ENCODE measurements at places on chromosomes 12 and 14.

DNA sequence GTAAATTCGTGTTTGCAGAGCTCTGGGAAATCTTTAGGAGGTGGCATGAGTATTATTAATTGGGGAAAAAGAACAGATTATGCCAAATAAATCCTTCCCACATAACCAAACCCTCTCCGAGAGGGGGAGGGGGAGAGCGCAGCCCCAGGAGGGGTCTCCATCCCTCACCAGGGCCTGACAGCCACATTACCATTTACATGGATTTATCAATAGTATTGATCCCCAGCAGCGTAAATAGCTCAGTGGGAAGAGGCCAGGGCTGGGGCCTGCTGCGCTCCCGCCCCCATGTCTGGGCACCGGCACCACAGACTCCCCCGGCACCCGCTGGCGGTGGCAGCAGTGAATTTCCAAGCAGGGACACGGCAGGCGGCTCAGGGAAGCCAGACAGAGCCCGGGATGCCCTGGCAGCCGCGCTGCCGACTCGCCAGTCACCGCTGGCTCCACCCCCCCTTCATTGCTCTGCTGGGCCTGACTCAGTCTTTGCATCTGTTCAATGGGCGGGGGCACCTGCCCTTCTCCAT lies 2.4 kb downstream of the NCOR2 start:
- no peak for DNase-seq

DNA sequence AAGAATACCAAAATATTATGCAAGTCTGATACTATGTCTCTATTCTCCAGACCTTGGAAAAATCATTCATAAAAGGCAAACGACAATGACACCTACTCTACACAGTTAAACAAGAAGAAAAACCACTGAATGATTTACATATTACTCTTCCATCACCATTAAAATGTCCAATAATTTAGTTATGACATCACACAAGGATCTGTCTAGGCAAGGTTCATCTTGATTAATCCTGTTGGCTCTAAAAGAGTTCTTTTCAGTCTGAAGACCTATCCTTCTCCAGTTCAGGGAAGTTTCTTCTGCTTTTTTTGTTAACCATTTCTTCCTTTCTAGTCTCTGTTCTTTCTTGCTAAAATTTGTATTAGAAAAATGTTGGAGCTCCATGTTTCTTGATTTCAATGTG lies 64.0 kb downstream of the OSBPL8 start:
- DNase-seq, result no peak

- no peak for DNase-seq
Measured at GRCh38 chr12:105933671-105934665, 204.8 kb downstream of the NUAK1 start.

DNA sequence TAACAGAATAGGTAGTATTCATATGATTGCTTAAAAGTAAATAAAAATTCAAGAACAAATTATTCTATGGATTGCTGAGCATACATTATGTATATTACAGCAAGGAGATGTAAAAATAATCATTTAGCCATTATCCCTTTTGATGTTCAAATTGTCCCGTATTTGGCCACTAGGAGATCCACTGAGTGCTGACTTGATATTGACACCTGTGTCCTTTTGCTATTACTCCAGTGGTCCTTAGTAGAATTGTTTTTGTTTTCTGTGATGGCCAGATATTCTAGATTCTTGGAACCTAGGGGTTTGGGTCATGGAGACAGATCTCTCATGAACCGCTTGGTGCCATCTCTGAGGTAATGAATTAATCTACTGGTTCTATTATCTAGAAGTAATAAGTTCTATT lies 16.8 kb downstream of the ERO1A start:
- DNase-seq, result no peak

DNA sequence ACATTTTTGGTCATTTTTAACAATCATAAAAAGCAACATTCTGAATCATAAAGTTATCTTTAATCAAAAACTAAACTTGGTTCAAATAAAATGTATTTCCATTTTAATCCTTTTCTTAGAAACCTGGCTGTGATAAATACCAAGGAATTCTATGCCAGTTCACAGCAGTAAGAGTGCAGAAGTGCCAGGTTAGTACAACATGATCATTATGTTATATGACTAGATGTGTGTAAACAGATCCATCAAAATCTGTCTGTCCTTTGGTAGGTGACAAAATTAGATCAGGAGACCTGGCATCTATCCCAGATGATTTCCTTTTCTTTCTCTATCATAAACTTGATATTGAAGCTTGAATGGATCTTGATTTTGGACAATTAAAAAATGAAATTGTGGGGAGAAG lies 200.6 kb upstream of the STXBP6 start:
- DNase-seq, result no peak

GRCh38 chr14:93032421-93032936 lies 83.2 kb downstream of the ITPK1 start:
- DNase-seq, result no peak

DNA sequence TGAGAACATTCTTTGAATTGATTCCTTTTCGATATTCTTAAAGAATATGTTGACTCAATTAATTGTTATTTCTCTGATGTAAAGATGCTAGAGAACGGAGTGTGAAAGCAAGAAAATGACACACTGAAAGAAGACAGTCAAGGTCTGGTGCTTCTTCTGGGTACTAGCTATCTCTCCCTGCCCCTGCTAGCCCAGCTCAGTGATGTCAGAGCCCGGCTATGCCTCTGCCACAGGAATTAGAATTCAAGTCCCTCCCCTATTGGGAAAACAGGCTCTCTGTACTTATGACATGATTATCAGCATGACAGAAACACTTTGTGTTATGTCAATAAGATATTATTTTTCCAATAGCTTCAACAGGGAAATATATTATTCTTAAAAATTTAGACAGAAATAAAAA lies 252.4 kb downstream of the KCNC2 start:
- no peak for DNase-seq

DNA sequence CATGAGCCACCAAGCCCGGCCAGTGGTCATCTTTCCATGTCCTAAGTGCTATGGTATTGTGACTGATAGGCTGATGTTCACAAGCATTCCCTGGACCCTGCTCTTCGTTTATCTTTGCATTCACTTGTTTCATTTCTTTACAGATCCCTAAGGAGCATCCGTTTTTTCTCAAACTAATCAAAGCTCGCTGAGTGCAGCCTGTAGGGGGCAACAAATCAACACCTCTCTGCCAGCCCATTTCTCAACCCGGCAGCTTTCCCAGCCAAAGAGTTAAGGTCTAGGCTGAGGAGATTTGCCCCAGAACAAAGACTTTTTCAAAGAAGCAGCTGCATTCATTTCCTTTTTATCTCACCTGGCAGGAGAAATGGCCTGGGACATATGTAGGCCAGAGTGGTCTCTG lies 12.1 kb downstream of the SIRT4 start:
- no peak for DNase-seq

GRCh38 chr14:74935360-74935680 lies 12.3 kb upstream of the RPS6KL1 start:
- no peak for DNase-seq

DNA sequence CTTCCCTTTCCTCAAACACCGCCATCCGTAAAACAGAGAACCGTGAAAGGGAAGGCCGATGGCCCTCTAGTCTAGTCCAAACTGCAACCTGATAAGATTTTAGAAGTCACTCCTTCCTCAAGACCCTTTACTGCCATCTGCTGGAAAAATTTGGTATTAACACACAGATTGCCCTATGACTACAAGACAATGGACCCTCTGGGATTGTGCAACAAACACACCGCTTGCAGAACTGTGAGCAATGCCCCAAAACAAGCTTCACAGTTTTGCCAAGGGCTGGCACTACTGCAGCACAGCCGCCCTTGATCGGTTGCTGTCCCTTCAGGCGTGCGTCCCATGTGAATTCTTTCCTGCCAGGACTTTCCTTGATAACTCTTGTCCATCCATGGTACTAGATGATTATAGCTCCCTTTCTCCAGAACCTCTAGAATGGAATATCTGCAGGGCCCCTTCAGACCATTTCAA lies 23.1 kb downstream of the LLPH start:
- peak; percentile 17 for DNase-seq

All from NCI-H1417 treated with DMSO at 0.1 percent for 48 hours (cell line).